Activated CD4-positive, alpha-beta T cell treated with anti-CD3 and anti-CD28 coated beads for 36 hours (primary cell): ENCODE measurements at places on chromosomes 1 and 21. TPM values are rescaled to one million over a fixed set of nuclear protein-coding genes. Genes with fewer than 3 reads are reported as not detected.

- no peak for DNase-seq
Observed at GRCh38 chr21:32022146-32022545, 149.3 kb downstream of the HUNK start.

DNA sequence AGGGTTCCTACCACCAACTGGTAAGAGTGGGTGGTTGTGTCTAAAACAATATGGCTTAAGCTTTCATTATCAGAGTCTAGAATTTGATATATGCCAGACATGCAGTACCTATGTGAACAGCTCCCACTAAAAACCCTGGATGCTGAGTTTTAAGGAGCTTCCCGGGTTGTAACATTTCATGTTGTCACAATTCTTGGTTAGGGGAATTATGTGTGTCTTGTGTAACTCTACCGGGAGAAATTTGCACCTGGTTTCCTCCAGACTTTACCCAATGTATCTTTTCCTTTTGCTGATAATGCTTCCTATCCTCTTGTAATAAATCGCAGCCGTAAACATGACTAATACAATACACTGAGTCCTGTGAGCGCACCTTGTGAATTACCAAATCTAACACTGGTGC lies 48.3 kb downstream of the ARID4B start:
- no peak for DNase-seq

- no peak for DNase-seq
Observed at GRCh38 chr1:211623515-211623914, 44.6 kb upstream of the SLC30A1 start.

DNA sequence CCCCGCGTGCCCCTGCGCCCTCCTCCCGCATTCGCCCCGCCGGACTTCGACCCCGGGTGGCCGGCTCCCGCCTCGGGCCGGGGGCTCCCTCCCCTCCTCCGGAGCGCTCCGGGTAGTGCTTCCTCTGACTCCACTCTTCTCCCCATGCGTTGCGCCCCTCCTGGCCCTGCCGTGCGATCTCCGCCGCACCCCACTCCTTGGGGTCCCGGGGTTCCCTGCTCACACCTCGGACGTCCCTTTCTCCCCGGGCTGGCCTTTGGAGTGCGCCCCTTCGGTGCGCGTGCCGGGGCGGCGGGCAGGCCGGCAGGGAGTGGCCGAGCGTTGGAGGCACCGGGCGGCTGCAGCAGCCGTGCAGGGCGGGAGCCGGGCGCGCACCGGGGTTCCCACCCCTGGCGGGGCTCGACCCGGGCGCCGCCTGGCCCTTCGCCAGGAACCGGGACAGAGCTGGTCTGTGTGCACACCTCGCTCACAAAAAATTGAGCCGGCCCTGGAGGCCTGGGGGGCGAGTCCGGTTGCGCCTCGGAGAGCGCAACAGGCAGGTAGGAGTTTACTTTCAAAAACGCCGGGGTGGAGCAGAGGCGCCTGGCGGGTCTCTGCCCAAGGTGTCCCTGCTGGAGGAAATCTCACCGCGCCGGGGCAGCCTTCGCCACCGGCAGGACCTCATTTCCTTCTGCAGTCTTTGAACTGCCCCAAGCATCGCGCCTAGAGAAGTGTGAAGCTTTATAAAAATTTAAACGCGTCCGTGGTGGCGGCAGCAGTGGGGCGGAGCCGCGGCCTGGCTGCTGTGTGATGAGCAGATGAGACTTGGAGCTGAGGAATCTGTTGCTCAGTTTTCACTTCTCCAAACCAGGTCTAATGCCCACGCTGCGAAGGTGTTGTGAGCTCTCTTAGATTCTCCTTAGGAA lies 650 bp downstream of the VANGL1 start:
- peak; percentile 56 for DNase-seq

- DNase-seq, result no peak
Observed at GRCh38 chr21:46061950-46062349, 36.0 kb upstream of the COL6A2 start.

SLAMF6 gene
- total RNA-seq, result 45.9 TPM

CSMD2 gene
- total RNA-seq, result not detected

EDARADD gene
- total RNA-seq, result 4.5 TPM

TCEANC2 gene
- total RNA-seq, result 14.2 TPM
